Activated CD4-positive, CD25-positive, alpha-beta regulatory T cell treated with anti-CD3 and anti-CD28 coated beads, Interleukin-2, amount 50 U/mL, for 16 hours (primary cell): ENCODE measurements at places on chromosomes 2 and 18.

DNA sequence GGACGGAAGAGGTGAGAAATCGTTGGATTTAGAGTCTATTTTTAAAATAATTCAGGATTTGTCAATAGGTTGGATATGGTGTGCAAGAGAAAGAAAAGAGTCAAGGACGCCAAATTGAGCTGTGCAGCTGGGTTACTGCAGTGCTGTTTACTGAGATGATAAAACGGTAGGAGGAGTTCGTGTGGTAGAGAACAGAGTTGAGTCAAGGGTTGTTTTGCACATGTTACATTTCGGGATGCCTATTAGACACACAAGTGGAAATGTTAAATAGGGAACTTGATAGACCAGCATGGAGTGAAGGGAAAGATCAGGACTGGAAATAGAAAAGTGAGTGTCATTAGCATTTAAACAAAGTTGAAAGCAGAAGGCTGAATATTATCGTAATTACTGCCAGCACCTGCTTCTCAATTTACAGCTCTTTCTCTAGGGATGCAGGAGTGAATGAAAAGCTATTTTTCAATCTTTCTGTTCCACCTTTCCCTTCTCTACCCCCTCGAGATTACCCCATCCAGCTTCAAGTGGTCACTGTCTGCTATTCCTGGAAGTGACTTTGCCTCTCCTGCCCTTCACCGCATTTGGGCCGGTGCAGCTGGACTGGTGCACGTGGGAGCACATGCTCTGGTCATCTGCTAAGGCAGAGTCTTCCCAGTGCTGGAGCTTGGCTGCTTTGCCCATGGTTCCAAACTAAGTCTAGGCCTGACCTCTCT is 30.3 kb downstream of the GPR75 start:
- DNase-seq = no peak

DNA sequence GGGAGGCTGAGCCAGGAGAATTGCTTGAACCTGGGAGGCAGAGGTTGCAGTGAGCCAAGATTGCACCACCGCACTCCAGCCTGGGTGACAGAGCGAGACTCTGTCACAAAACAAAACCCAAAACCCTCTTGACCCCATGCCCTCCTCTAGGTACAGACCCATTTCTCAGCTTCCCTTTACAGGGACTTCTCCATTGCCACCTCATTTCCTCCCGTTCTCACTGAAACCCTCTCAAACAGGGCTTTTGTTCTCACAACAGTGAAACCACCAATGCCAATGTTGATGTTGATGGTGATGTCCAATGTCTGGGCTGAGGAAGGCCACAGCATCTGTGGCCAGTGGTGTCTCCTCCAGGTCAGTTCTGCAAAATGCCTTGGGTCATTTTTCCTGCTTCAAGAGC is 69.0 kb upstream of the ZCCHC2 start:
- no peak for DNase-seq

DNA sequence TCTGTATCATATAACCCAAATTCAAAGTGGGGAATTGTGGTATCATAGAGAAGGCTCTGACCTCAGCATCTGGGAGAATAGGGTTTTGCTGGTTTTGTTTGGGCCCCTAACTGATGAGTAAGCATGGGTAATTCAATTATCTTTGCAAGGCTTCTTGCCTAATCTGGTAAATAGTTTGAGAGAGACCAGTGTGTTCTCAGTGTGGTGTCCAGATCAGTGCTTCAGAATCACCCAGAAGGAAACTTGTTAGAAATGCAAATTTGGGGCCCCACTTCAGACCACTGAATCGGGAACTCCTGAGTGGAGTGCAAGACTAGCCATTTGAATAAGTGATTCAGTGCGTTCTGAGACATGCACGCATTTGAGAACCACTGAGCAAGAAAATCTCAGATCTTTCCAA is 282.7 kb downstream of the EPHA4 start:
- DNase-seq = no peak

- DNase-seq = no peak
Measured at GRCh38 chr2:221897718-221898117, 325.6 kb upstream of the EPHA4 start.

DNA sequence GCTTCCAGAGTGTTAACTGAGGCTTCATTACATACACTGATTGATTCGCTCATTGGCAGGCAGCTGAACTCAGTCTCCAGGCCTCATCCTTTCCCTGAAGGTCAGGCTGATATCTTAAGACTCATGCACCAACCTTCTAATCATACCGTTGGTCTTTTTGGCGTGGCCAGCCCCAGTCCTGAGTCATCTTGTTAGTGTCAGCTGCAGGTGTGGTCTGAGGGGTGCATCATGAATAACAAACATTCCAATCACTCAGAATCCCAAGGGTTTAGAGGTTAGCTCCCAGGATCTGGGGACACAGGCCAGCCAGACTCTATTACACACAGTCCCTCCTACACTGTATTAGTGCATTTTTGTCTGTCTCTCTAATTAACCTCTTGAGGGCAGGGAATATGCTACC is 271.5 kb downstream of the HRH4 start:
- DNase-seq = no peak

GRCh38 chr18:41642756-41643155 is 312.3 kb upstream of the PIK3C3 start:
- DNase-seq = no peak

DNA sequence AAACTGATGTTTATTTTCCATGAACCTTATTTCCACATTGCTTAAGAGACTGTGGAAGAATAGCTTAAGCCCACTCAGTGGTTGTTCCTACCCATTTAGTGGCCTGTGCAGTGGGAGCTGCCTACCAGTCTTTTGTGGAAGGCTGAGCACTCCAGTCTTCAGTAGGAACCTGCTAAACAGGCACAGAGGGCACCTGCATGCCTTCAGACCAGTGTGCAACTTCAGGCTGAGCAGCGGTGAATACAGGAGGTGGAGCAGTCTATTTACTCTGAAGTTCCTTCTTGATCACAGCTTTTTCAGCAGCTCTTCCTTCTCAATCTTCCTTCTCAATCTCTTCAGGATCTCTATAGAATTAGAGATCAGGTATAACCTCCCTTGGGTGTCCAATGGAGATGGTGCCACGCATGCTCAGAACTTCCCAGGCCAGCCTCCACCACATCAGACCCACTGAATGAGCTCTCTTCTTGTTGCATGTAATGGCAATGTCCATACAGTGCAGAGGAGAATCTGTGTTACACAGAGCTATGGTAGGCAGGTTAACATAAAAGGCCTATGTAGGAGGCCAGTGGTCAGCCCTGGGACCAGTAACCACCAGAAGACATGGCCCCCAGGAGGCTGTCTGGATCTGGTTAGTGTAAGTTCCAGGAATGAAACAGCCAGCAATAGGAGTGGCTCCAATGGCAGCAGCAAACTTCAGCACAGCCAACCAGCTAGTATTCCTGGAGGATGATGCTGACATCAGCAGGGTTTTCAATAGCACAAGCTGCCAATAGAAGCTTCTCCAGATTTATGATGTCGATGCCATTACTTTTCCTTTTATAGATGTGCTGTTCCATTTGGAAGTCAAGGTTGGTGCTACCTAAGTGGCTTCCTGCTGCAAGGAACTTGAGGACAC is 47.9 kb upstream of the MAT2A start:
- DNase-seq = no peak

GRCh38 chr2:85813211-85813981 is 59.6 kb downstream of the ATOH8 start:
- DNase-seq = no peak

DNA sequence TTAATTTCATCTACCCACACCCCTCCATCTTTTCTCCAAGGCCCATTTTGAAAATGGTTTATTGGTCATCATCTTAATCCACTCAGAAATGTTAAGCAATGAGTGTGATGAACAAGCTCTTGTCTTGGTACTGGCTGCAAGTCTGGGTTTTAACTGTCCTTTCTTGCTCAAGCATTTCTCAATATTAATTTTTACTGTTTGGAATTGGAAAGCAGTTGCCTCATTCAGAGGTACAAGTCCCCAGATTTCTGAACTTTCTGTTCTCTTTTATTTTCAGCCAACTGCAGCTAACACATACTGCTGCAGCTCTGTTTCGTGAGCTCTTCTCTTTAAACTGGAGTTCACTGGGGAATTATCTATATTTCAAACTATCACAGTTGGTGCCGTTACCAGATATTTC is 99.4 kb upstream of the TEX51 start:
- DNase-seq = no peak

- DNase-seq = no peak
Measured at GRCh38 chr2:70201831-70202230, 11.0 kb upstream of the C2orf42 start.

DNA sequence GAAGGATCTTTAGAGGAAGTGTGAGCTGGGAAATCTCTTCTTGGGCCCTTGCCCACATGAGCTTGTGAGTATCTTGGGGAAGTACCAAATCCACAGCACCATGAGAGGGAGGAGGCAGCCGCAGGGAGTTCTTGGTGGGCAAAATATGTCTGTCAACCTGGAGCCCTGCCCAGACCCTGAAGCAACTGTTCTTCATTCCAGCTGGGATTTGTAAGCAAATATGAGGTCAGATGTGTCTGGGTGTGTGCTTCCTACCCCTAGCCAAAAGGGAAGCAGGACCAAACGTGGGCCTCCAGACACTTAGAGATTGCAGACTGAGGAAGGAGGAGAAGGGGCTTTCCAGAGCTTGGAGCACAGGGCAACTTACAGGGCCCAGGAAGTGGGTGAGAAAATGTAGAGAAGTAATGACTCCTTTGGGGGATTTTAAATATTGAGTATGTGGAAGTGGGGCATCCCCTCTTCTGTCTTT is 41.9 kb downstream of the TMEM247 start:
- DNase-seq = no peak

- no peak for DNase-seq
Measured at GRCh38 chr2:207883002-207883780, 113.5 kb upstream of the FZD5 start.

DNA sequence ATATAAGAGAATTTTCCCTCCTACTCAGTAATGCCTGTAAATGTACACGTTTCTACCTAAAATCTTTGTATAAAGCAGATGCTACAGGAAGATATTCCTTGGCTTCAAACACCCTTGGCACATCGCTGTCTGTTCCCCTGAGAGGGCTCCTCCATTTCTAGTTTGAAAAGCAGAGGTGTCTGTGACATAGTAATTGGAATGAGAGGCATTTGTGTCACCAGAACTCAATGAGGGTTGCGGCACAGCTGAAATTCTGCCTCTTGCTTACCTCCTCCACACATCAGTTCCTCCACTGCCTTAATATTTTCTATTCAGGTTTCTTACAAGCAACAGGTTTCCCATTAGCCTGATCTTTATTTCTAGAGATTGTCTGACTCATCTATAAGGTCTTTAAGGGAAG is 359.9 kb upstream of the DCC start:
- no peak for DNase-seq

- no peak for DNase-seq
Measured at GRCh38 chr18:54931152-54931551, 28.1 kb downstream of the CCDC68 start.

DNA sequence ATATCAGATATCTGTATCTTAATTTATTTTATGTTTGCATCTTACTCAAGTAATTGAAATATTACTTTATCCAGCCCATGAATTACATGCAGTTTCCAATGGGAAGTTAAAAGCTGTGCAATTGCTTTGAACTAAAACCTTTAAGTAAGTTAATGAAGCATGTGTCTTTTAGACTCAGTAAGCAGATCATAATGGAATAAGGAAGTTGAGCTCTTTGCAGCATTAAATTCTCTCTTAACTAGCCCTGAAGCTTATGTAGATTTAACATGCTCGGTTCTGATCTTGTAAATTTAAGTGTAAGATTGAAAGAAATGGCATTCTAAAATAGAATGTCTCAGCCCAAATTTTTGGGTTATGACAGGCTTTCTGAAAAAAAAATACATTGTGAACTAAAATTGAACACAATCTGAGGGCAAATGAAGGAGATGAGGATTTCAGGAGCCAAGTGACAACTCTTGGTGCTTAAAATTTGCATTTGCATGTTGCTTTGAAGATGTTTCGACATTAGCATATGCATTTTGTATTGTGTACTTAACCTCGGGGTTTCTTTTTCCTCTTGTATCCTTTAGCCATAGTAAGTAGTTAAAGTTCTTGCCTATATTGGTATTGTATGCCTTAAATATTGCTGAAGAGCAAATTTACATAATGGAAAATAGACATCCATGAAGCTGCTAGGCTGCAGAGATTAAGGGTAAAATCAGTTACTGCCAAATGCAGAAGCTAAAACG is 297.8 kb upstream of the KCNJ3 start:
- DNase-seq = no peak

GRCh38 chr2:98697651-98698337 is 33.1 kb downstream of the MGAT4A start:
- no peak for DNase-seq

- no peak for DNase-seq
Measured at GRCh38 chr18:51915176-51915575, 424.8 kb upstream of the DCC start.

DNA sequence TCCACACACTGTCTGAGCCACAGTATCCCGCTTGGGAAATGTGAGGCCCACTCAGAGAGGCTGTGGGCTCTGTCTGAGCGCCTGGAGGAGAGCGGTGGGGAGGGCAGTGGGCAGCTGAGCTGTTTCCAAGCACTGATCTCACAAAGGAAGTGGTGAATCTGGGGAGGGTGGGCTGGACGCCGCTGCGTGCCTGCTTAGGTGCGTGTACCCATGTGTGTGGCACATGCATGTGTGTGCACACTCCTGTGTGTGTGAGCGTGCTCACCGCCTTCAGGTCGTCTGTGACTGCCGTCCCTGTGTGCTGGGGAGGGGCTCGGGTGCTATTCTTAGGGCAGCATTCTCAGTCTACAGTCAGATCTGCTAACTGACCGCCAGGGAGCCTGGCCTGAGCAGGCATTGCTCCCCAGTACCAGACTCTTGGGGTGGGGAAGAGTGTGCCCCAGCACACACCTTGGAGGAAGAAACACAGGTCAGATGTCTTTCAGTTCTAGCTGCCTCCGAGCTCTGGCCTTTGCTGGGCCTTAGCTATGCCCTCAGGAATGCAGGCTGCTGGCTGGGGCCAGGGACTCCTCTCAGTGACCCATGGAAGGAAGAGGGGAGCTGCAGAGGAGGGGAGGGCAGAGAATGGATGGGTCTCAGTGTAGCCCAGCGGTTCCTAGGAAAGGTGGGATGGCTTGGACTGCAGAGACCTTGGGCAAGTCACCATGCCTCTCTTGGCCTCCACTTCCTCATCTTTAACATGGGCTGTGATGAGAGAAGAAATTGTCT is 31.4 kb downstream of the KCNIP3 start:
- DNase-seq = no peak

- DNase-seq = no peak
Measured at GRCh38 chr18:64713284-64713683, 564.4 kb upstream of the LINC00305 start.

GRCh38 chr2:136013136-136013685 is 27.8 kb upstream of the DARS1 start:
- DNase-seq = no peak

DNA sequence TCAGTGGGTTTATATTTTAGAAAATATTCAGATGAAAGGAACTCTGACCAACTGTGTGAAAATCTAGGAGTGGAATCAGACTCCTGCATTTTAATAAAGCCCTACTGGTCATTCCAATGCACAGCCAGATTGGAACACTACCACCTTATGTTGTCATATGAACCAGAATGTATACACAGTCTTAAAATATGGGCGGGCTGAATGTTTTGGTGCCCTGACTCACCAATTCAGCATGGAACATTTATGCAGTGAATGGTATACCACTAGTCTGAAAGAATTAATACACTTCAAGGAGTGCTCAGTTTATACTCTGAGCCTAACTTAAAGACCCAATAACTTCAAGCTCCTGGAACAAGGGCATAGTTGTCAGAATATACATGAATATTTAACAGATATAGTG is 280.9 kb upstream of the TCF4 start:
- no peak for DNase-seq

GRCh38 chr2:73032702-73033097 is 38.8 kb downstream of the SFXN5 start:
- no peak for DNase-seq

- no peak for DNase-seq
Measured at GRCh38 chr2:223787358-223787757, 50.0 kb downstream of the AP1S3 start.

- no peak for DNase-seq
Measured at GRCh38 chr18:58666176-58666575, 5.1 kb upstream of the MALT1 start.
